ENCODE measurements at places on chromosomes 3 and 15.

DNA sequence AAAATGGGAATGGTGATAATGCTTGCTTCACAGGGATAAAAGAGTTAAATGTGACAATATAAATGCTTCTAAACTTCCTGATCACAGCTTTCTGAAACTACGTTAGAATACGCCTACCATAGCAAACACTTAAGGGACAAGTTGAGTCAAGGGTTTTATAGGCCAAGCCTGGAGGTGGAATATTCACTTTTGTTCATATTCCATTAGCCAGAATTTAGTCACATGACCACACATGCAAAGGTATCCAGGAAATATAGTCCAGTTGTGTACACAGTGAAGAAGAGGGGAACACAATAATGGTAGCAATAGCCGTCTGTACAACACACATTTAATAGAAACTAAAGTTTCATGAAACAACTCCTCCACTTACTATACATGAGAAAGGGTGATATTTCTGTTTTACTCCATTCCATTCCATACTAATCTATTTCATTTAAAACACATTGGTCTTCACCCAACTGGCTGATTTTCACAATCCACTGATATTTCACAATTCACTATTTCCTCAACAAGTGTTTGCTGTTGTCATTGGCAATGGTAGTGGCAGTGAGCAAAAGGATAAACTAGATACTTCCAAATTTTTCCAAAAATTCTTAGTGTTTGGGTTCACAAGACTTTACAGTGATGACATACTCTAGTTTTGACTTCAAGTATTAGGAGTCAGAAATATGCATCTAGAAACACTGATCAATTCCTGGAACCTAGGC is 270.9 kb downstream of the ERC2 start:
- no peak for DNase-seq

DNA sequence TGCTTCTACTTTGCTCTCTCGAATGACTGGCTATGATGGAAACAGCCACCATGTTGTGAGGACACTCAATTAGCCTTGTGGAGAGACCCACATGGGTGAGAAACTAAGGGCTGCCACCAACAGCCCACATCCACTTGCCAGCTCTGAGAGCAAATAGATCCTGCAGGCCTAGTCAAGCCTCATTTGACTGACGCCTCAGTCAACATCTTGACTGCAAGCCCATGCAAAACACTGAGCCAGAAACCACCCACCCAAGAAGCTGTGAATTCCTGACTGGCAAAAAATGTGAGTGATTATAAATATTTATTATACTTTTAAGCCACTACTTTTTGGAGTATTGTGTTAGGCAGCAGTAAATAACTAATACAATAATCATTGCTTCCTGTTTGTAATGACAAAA is 58.4 kb downstream of the NOX5 start:
- no peak for DNase-seq

DNA sequence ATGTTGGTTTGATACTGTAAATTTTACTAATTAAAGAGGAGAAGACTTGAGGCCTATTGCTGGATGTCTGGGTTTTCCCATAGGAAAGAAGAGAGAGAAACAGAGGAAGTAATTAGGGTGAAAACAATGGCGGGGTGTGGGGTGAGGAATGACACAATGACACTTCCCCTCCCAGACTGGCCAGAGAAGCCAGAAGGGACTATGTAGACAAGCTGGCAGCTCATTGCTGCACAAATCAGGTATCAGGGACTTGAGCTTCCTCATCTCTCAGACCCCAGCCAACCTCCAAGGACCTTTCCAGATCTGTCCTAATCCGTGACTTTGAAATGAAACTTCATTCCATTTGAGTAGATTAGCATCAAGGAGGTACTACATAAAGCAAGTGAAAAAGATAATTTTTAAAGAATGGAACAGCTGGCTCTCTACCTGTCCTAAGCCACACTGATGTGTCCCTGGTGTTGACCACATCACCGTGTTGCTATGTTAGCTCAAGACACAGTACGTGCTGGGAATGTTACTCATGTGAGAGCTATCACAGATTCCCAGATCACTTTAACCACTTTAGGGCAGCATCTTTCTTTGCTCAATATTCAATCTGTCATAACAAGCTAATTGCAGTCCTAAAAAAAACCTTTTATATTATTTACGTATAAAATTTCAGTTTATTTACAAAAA is 22.2 kb downstream of the TMEM212 start:
- DNase-seq, result no peak

- peak; percentile 21 for DNase-seq
These were observed 61.3 kb upstream of the CMTM8 start for GRCh38 chr3:32176989-32177701.

DNA sequence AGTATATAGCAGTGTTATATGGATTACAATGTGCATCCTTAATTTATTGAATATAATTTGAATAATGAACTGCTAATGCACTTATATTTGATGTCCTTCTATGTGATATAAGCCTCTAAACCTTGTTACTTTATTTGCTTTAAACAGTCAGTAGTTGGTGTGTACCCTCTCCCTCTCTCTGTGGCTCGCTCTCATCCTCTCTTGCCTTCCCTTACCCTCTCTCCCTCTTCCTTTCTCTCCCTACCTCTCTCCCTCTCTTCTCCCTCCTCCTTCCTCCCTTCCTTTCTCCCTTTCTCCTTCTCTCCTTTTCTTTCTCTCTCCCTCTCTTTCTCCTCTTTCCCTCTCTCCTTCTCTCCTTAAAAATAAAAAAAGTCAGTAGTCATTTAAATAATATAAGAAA is 28.9 kb downstream of the MGA start:
- no peak for DNase-seq

- DNase-seq, result peak; percentile 16
These were observed 39.8 kb upstream of the SGO1 start for GRCh38 chr3:20225769-20226168.
